ENCODE measurements at places on chromosomes 1 and 21.

- no peak for DNase-seq
Observed at GRCh38 chr1:93244298-93245069, 64.0 kb downstream of the CCDC18 start.

DNA sequence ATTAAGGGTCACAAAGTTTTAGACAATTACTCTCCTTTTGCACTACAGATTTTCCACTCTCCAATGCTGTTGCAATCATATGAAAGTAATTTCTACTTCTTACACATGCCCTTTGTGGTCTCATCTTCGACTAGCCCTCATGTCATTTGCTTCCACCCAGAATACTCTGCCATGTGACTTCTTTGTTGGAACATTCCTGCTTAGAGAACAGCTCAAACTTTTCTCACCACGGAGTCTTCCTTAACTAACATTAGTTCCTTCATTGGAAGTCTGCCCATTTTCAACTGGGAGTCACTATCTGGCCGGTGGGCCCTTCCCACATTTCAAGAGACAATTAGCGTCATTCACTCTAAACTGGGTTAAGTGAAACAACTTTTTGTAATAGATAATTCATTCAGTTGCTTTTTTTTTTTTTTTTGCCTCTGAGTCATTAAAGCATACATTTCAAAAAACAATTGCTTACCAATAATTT is 142.6 kb upstream of the PALMD start:
- no peak for DNase-seq

DNA sequence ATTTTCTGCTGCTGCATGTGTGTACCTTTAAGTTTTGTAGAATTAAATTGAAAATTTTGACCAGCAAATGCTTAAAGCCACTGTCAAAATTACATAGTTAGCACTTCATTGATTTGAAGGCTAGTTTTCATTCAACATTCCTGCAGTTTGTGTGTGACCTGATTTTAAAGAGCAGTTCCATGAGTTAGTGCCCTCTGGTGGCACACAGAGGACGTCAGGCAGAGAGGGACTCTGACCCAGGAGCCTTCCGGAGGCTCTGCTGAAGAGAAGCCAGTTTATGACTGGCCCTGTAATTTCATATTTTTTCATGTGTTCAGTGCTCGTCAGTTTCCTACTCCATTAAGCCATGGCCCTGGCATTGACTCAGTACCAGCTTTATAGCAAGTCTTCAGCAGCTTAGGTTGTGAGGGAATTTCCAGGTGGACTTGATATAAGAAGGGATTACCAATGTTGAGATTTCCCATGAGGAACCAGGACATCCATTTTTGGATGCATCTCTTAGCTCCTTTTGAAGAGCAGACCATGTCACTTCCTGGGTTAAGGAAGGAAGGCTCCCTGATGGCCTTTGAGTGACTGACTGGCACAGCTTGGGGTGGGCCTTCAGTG is 104.7 kb downstream of the CAMTA1 start:
- peak; percentile 29 for DNase-seq

DNA sequence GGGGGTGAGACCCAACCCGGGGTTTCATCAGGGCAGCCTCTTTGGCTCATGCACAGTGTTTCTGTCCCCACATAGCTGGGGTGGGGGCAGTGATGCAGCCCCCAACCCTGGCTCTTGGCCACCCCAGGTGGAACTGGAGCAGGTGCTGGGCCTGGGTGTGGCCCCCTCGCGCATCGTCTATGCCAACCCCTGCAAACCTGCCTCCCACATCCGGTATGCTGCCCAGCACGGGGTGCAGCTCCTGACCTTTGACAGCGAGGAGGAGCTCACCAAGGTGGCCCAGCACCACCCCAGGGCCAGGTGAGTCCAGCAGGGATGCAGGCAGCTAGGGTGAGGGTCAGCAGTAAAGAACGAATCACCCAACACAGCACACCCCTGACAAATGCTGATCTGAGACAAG is 72.3 kb upstream of the TINAGL1 start:
- DNase-seq = no peak

DNA sequence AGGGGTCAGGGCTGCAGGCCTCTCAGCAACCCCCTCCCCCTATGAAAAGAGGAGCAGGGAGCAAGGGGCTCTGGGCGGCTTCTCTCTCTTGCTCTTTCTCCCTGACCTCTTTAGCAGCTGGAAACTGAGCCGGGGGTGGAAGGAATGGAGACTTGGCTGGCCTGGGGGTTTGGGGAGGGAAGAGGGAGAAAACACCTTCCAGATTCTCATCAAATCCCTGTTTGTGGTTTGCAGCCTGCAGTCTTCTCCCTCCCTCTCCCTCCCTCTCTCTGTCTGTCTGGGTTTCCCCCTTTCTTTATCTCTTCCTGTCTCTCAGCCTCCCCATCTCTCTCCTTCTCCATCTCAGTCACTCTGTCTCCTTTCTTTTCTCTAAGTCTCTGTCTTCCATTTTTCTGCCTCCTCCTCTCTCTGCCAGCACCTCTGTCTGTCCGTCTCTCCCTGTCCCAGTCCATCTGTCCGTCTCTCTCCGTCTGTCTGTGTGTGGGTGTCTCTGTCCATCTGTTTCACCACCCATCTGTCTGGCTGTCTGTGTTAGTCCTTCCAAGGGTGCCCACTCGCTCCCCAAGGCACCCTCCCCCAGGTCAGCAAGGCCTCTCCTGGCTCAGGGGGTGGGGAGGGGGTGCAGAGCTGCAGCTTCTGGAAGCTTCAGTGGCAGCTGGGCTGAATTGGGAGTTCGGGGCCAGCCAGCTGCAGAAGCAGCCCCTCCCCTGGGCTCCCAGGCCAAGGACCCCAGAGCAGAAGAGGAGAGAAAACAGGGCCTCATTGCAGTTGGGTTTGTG is 6.2 kb downstream of the AHDC1 start:
- DNase-seq = no peak

DNA sequence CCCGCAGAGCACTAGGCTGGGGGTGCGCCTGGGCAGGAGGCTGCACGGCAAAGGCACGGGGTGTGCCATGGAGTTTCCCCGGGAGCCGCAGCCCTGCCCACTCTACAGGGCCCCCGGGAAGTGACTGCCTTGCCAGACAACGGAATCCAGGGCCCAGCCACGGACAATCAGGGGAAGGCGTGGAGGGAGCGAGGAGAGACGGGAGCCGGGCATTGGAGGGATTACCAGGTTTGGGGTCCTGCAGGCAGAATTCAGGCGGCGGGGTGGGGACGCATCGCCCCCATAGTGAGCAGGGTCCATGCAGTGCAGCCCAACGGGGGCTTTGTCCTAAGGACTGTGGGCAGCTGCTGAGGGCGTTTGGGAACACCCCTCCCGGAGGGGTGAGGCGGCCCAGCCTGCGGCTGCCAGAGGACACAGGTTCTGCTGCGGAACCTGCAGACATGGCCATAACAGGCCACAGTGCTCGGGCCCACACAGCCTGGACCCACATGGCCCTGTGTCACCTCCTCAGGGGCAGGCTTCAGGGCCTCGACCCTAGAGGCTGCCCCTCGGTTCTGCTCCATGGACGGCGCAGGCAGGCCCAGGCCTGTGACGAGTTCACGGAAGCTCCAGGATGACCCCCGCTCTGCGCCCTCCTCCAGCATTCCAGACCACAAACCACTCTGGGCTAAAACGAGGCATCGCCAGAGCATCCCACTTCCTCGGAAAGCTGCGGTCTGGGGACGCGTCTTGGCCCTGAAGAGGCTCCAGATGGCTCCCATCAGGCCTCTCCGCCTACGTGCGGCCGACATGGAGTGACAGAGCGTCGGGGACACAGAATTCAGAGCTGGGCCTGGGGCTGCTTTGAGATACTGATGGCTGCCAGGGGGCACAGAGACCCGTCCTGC is 54.5 kb downstream of the COL6A1 start:
- DNase-seq = no peak

- DNase-seq = no peak
Observed at GRCh38 chr1:94013367-94013878, 104.2 kb upstream of the GCLM start.

DNA sequence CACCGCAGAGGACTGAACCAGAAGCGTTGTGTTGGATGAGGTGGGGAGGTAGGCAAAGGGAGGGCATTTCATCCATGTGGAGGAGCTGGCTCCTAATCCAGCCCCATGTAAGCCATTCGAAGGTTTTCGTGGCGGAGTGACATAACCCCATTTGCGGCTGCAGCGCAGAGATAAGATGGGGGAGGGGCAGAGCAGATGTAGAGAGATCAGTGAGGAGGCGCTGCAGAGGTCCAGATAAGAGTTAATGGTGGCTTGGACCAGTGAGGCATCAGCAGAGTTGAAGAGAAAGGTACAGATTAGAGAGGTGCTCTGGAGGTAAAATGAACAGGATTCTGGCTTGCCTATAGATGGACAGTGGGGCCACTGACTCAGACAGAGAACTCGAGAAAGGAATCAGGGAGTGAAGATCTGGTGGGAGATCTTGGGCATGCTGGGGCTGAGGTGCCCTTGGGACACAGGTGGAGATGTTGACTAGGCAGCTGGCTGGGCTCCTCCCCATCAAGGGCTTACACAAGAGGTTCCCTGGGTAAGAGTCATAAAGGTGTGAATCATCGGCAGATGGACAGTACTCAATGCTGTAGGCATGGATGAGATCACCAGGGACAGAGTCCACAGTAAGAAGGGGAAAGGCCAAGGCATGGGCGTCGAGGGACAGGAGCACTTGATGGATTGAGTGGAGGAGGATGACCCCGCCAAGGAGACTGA is 7.8 kb upstream of the PTPRF start:
- no peak for DNase-seq

DNA sequence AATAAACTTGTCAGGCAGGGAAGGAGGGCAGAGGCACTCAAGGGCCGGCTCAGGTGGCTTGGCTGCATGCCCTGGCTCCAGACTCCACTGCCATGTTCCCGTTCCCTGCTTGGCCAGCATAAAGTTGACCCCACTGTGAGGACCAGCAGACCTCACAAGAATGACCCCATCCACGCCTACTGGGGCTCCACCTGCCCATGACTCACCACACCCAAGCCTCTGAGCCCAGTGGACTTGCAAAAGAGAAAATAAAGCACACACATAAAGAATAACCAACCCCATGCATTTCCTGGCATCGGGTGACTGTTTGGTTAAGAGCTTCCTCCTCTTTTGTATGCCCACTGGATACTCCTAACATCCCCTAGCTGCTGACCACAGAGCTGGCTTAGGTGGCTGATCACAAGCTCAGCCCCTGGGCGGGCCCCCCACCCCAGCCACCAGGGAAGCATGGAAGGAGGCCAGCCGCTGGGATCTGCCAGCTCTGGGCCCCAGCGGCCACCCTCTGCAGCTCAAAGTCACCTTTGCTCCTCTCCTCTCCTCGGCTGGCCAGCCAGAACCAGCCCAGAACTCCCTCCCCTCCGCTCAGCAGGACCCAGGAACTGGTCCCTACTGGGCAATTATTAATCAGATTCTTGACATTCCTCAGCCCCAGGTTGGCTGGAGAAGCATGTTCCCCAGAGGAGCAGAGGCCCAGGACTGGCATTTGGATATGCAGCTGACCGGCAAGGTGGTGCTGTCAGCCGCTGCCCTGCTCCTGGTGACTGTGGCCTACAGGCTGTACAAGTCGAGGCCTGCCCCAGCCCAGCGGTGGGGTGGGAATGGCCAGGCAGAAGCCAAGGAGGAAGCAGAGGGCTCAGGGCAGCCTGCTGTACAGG is at the start of gene KLHDC7A:
Gene KLHDC7A, plus strand, starts transcription at position 616 of the 875 bp plus-strand sequence. Its CDS starts 52 bp downstream, at position 668.
- no peak for DNase-seq

DNA sequence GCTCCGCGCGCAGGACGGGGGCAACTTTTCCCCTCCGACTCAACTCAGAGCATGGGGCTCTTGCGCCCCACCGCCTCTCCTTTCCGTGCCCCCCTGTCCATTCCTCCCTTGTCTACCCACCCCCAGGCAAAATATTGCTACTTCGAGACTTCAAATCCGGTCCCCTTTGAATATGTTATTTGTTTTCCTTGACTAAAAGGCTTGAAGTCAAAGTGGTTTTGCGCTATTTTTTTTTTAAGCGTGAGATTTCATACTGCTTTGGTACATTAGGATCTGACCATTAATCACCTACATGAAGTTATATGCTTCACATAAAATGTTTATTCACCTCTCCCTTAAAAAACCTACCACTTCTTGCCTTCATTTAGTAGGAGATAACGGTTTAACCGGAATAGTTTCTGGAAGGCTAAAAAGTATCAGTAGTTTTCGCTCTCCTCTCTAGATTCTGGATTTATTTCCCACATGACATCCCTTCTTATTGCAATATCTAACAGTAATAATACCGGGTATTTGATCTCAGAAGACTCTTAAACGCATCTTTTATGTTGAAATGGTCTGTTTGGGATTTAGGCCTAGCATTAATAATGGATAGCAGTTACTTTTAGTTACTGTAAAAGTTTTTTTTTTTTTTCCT is 1.6 kb downstream of the NFIA start:
- DNase-seq = no peak

DNA sequence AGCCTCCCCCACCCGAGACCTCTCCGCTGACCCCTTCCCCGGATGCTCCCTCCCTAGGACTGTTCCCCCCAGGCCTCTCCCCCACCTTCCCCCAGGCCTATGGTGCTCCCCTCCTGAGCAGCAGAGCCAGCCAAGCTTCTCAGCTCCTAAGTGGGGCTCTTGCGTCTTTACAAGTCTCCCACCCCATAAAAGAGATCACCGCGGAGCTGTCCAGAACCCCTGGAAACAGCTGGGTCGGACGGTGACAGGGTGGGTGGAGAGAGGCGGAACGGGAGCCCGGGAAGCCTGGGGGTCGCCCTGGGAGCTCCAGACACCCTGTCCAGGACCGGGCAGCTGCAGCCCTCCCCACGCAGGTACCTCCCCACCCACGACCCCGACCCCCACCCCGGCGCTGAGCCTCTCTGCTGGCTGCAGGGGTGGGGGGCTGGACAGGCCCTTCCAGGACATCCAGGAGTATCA is 61.2 kb downstream of the WNT9A start:
- DNase-seq = no peak

DNA sequence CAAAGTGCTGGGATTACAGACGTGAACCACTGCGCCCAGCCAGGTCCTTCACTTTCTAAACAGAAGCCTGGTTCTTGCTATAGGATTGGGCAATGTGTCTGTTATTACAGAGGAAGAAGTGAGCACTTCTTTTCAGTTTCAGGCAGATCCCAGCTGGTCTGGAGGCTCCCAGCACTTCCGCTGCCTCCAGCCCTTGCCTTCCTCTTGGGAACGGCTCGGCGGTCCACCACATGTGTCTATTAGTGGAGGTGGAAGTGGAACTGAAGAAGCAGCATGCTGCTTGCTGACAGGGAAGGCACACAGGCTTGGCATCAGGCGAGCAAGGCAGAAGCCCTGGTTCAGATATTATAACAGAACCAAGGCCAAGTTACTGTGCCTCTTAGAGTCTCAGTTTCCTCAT is 17.0 kb downstream of the MKNK1 start:
- no peak for DNase-seq

GRCh38 chr1:185767508-185768120 is 33.4 kb downstream of the HMCN1 start:
- no peak for DNase-seq

DNA sequence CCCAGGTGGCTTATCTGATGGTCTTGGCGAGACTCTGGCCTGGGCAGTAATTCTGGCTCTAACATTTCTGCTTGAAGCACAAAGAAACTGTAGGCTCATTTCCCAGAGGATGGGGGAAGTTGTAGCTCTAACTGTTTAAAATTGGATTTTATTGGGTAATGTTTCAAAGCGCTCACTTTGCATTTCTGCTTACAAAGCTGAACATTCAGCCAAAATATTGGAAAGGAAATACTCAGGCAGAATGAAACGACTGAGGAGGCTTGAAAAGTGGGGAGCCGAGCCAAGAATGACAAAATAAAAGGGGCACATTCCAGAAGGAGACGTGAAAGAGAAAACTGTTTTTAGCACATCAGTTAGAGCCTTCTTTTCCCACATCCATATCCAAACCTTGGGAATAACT is 202.6 kb downstream of the GRIK1 start:
- DNase-seq = no peak
